ENCODE measurements at places on chromosomes 11 and 22. TPM values are rescaled to one million over a fixed set of nuclear protein-coding genes. Genes with fewer than 3 reads are reported as not detected.

The APOL2 gene
- 18.6 TPM for polyA plus RNA-seq

The CARD18 gene
- polyA plus RNA-seq: not detected

DNA sequence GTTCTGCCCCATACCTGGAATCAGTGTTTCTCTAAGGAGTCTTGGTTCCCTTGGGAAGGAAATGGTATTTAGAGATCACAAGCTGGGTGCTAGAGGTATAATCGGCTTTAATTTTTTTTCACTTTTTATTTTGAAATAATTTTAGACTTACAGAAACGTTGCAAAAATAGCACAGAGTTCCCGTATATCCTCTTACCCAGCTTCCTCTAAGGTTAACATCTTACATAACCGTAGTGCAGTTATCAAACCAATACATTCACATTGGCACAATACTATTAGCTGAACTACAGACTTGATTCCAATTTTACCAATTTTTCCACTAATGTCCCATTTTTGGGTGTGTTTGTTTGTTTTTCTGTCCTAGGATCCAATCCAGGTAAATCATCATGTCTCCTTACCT, 63.8 kb downstream of the RBX1 start:
- DNase-seq: no peak
- H3K4me1 ChIP-seq: no peaks in the 10 kb centered on the region
- H3K27ac ChIP-seq: no peak overlapping the region

DNA sequence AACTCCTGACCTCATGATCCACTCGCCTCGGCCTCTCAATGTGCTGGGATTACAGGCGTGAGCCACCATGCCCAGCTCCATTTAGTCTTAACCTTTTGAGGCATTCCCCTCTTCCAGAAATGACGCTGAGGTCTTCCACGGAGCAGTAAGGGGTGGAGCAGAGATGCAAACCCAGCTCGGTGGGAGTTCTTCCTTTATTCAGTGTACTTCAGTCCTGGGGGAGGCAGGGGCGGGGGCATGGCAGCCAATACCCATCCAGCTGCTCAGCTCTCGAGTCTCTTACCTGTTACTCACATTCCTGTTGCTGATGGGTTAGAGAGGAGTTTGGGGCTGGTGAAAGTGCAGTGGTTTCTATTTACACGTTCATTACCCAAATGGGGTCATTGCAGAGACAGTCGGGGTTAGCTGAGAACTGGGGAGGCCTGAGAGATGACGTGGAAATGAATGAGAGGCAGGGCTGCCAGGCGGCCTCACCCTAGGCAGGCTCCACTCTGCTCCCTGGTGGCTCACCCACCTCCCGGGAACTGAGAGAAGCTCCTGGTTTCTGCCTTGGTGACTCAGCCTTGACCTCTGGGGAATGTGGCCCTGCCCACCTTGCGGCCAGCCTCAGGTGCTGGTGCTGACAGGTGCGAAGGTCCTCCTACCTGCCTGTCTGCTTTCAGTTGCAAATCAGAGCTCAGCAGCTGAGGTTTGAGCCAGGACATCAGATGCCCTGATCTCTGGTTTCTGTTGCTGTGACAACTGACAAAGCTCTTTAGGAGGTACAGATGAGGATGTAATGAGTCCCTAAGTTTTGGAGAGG, 13.4 kb upstream of the ST14 start:
- peak overlapping the region; percentile 47 for H3K27ac ChIP-seq
- peaks cover 9% of the 10 kb centered on the region for H3K4me1 ChIP-seq
- peaks cover 42% of the 10 kb centered on the region for H3K36me3 ChIP-seq

The OR51B4 gene
- polyA plus RNA-seq: not detected

All from sigmoid colon (tissue), 7 donors.